ENCODE measurements at places on chromosomes 3 and 15.

DNA sequence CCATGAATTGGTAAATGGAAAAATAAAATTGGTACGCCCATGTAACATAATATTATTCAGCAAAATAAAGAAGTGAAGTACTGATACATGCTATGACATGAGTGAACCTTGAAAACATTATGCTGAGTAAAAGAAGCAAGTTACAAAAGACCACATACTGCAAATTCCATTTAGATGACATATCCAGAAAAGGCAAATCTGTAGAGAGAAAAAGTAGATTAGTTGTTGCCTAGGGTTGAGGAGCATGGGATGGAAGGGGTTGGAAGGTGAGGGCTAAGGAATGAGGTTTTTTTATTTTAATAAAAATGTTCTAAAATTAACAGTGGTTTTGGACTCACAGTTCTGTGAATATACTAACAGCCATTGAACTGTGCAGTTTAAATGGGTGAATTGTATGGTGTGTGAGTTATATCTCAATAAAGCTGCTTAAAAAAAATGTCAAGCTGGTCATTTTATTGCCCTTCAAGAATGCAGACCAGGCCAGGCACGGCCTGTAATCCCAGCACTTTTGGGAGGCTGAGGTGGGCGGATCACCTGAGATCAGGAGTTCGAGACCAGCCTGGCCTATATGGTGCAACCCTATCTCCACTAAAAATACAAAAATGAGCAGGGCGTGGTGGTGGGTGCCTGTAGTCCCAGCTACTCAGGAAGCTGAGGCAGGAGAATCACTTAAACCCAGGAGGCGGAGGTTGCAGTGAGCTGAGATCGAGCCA is 8.1 kb upstream of the DLG1 start:
- DNase-seq, result peak; percentile 22

DNA sequence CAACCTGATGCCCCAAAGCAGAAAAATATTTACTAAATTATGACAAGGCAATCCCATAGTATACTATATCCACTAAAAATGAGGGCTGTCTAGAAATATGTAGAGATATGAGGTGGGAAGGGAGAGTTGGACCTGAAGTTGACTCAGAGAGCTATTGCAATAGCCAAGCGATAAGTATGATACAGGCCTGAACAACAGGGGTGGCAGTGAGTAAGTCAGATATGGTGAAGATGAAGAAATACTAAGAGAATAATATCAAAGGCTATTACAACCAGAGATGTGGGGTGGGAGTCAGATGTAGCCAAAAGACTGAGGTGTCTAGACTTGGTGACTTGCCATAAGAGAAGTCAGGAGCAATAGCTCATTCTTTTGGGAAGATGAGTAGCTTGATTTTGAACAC is 9.2 kb downstream of the HSPBAP1 start:
- DNase-seq, result no peak

DNA sequence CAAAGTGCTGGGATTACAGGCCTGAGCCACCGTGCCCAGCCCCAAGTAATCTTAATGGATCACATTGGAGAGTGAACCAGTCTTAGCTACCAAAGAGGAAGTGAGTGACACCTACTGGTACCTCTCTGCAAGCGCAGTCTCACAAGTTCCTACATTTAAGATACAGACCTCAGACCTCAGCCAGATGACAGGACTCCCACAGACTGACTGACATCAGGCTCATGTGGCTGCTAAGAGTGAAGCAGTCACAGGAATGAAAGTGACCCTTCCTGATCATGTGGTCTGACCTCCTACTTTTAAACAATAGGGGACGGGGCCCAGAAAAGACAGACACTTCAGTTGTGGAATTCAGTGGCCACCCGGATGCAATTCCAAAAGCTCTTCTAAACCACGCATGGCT is 36.3 kb upstream of the GNB5 start:
- DNase-seq, result peak; percentile 26

DNA sequence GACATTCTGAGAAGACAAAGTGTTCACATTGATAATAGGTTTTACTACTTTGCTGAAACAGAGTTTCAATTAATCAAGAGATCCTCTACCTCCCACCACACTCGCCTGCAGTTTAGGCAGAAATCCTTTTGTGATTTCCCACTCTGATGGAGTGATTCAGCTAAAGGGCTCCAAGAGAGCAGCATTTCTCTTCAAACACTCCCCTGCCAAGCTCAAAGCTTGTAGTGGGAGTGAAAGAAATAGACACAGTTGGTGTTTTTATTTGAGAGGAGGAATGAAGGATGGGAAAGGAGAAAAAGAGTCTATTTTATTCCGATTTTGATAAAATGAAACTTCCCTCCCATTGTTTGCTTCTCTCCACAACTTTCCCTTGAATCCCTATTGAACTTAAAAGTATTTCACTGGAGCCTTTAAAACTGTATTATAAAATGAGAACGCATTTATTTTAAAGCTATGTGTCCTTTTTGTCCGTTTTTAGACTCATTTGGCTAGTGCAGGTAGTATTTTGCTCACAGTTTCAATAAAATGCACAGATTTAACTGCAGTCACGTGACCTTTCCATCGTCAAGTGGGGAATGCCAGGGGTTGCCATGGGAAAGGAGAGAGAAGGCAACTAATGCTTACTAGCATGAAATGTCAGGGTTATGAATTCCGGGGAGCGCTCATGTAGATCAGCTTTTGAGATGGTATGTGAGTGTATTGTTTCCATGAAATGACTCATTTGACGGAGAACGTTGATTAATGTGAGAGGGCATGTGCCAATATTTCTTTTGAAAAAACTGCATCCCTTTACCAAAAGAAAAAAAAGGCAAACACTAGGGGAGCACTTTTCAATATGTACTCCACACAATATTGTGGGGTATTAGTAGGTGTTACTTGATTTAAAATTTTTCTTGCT is 7.7 kb upstream of the OSBPL11 start:
- DNase-seq, result no peak

- no peak for DNase-seq
Measured at GRCh38 chr15:92891533-92892200, 8.5 kb upstream of the CHD2 start.

- peak; percentile 11 for DNase-seq
Measured at GRCh38 chr15:33963831-33964664, 4.2 kb upstream of the CHRM5 start.

DNA sequence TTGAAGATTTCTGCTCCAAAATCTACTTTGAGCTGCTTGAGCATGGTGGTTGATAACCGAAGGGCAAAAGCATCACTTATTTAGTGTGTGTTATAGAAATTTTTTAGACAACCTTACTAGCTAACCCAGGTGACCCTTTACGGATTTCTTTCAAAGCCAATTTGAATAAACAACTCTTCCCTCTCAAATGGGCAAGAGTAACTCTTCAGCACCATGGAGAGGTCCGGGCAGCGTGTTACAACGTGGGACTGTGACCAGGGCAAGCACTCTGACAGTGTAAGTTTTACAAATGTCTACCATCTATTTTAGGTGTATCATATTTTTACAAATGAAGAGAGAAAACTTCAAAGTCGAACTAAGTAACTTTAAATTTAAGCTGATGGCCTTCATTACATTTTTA is 471.8 kb downstream of the MFSD1 start:
- no peak for DNase-seq

DNA sequence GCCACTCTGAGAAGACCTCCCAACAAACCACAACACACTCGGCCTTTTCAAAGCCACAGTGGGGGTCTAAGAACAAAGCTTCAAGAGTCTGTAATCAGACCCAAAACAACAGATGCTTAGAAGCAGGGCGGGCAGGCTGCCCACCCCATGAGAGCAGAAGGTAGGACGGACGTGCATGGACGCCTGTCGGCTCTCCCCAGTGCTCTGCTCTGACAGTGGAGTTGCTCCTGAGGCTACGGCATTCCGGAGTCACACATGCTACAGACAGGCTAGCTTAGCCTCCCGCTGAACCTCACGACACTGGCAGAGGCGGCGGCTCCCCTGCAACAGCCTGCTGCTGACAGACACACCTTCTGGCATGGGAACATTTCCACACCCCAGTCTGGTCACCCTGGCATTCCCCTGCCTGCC is 33.5 kb downstream of the SLCO2A1 start:
- DNase-seq, result no peak

DNA sequence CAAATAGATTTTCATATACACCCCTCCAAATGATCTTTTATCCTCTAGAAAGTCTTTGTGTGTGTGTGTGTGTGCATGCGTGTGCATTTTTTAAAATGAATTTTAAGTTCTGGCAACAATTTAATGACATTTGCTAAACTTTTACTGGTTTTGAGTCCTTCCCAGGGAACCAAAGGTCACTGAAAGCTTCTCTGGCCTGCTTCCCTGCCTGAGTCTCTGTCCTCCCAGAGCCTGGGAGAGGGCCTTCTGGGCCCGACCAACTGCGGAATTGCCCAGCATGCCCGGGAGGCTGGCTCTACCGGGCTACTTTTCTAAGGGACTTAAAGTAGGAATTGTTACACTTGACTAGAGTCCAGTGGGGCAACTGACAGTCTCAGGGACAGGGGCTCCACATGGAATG is 7.4 kb upstream of the RBPMS2 start:
- DNase-seq, result no peak

GRCh38 chr3:98188545-98188944 is 22.0 kb downstream of the OR5H15 start:
- no peak for DNase-seq

DNA sequence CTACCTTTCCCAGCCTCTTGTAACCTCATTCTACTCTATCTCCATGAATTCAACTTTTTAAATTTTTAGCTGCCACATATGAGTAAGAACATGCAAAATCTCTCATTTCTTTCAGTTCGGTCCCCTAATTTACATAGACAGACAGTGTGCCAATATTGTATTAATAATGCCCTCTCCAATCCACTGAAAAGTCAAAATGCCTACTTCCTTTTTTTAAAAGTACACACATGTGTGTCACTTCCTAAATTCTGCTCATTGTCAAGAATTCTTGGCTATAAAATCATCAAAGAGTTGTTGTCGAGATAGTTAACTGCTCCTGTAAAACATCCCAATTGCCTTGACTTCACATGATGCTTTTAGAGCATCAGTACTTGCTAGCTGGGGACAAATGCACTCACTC is 84.2 kb upstream of the IL12A start:
- DNase-seq, result no peak

DNA sequence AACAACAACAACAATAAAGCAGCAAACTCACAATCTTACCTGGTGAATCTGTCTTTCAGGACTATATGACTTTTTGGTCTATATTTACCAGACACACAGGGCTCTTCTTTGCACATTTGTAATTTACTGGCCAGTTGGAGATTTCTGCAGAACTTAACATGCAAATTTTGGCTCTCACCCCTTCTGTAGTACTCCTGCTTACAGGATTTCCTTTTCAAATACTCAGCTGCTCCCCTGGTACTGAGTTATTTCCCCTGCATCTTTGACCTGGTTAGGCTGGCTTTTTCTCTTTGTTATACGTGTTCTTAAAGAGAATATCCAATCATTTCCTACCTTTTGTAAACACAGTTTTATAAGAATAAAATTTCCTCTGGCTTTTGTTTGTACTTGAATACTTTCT is 228.0 kb downstream of the MBNL1 start:
- DNase-seq, result no peak
